ENCODE measurements at places on chromosomes 7 and 10.

GRCh38 chr7:66642186-66642585 is 13.5 kb downstream of the KCTD7 start:
- no peak for DNase-seq

DNA sequence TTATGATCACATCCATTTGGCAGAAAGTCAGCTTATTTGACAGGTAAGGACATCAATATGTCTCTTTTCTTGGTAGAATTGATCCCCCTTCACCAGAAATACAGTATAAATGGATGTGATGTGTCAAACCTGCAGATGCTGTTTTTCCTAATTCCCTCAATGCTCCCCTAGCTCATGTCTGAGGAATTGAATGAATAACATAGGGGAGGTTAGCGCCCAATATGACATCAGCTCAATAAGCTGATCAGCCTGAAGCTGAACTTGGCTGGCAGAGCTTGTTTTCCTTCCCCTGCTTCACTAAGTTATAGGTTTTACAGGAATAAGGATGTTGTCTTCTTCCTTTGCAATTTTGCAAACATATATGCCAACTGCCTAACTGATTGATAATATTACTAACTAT is 132.5 kb downstream of the REEP3 start:
- DNase-seq = no peak

DNA sequence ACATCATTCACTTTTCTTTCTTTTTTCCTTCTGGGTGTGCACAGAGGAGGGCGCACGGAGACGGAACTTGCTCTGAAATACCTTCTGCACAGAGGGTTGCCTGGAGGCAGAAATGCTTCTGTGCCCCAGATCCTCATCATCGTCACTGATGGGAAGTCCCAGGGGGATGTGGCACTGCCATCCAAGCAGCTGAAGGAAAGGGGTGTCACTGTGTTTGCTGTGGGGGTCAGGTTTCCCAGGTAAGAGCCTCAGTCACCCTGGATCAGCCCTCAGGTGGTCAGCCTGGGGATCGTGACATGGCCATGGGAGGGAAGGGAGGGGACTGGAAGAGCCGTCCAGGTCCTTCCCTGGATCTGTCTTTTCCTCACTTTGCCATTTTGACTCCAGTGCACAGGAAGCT is 33.6 kb downstream of the VWA2 start:
- no peak for DNase-seq

GRCh38 chr7:122438492-122438891 is 133.9 kb upstream of the FEZF1 start:
- DNase-seq = no peak

GRCh38 chr10:97000487-97001182 is 168.5 kb downstream of the LCOR start:
- DNase-seq = no peak
